CD4-positive, alpha-beta T cell treated with Interleukin-6 for 4 hours (primary cell): ENCODE measurements at places on chromosomes 12 and 14.

DNA sequence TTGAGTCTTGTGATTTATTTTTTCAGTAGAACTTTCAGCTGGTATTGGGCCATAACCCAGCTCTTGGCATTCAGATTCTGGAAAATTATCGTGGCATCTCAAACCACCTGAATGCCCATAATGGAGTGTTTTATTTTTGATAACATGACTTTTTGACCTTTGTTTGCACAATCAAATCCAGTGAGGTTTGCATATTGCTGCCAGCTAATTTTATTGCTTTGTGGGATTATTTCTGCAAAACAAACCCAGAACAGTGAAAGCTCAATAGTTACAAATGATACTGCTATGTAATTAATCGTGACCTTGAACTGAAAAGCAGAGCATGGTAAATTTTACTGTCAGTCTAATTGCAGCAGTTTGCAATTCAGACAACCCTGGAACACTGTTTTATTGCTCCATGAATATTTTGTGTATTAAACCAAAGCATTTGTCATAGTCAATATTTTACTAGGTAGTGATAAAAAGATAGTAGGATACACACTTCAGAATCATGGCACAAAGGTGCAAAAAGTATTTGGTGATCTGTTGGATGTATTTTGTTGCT lies 255.2 kb upstream of the NAV3 start:
- DNase-seq, result no peak

- no peak for DNase-seq
Measured at GRCh38 chr14:74543771-74544438, 50.3 kb downstream of the ISCA2 start.

- DNase-seq, result no peak
Measured at GRCh38 chr14:79186523-79186922, 1016.4 kb downstream of the NRXN3 start.

DNA sequence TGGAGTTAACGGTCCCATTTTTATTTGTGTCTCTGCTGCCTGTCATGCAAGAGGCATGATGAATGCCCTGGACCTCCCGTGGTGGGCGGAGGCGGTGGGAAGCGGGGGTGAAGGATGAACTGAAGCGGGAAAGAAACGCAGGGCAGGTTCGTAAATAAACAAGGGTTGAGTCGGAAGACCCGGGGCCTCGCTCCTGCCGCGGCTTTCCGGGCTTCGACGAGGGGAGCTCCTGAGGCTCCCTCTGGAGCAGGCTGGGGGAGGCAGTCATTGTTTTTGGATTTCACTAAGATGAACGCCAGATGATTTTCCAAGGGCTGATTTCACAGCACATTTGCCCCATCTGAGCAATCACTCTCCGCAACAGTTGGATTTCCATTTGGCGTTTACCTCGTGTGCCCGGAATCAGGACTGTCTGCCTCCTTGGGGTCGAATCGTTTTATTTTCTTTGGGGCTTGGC lies 130.2 kb downstream of the SLC38A6 start:
- DNase-seq, result no peak

GRCh38 chr12:50050119-50050385 lies 7.3 kb upstream of the ASIC1 start:
- no peak for DNase-seq

DNA sequence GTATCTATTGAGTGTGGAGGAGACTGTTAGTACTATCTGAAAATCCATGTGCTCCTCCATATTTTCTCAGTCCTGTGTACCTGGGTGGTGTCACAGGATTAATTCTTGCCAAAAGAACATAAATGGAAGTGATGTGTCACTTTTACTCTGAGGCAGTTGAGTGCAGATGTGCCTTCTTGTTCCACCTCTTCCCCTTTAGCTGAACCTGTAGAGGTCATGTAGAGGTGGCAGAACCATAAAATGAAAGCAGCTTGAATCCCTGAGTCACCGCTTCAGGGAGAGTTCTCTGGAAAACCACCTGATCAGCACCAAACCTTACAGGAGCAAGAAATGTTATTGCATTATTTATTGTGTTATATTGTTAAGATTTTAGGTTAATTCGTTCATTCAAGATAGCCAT lies 14.7 kb upstream of the SLC25A3 start:
- DNase-seq, result no peak

DNA sequence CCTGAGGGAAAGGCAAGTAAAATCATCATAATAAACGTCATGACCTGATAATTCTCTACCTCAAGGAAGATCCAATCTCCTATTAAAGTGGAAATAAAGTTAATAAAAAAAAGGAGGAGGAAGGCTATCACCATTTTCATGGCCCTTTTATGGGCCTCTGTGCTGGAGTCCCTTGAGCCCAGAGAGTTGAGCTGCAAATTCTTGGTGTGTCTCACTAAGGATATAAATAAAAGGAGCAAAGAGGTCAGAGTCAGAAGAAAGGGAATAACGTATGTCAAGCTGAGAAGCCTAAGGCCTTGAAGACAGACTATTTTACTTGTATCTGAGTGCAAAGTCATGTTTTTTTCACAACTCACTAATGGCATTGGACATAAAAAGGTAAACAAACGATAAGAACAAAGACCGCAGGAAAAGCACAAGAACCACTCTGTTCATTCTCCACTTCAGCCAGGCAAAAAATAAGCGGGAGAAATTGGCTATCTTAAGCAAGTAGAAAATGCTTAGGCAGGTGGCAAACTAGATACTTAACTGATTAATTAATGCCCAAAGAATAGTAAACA lies 12.0 kb upstream of the SMIM10L1 start:
- no peak for DNase-seq

- DNase-seq, result peak; percentile 13
Measured at GRCh38 chr12:9751204-9752144, 9.2 kb downstream of the CD69 start.

DNA sequence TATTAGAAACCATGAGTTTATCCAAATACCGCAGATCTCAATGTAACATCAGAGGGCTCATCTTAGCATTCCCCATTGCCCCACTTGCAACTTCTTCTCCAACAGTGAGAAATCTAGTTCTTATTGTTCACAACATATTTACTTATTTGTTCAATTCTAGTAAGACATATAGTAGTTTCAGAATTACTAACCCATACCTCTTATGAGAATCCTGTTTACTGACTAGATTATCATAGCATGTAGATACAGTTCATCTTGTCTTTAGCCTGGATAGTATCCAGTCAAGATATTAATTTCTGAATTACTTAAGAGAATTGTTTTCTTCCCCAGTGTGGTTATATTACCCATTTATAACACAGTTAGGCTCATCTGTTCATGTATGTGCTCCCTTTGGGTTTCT lies 80.6 kb downstream of the NIN start:
- no peak for DNase-seq

DNA sequence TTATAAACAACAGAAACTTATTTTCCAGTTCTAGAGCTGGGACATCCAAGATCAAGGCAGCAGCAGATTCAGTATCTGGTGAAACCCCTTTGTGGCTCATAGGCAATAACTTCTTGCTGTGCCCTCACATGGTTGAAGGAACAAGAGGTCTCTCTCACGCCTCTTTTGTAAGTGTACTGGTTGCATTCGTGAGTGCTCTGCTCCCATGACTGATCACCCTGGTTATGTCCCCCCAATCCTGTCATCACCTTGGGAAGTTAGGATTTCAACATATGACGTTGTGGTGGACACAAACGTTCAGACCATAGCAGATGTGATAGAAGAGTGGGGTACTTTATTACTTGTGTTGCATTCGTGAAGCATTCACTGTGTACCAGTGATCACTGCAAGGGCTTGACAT lies 184.0 kb downstream of the SRGAP1 start:
- DNase-seq, result no peak

DNA sequence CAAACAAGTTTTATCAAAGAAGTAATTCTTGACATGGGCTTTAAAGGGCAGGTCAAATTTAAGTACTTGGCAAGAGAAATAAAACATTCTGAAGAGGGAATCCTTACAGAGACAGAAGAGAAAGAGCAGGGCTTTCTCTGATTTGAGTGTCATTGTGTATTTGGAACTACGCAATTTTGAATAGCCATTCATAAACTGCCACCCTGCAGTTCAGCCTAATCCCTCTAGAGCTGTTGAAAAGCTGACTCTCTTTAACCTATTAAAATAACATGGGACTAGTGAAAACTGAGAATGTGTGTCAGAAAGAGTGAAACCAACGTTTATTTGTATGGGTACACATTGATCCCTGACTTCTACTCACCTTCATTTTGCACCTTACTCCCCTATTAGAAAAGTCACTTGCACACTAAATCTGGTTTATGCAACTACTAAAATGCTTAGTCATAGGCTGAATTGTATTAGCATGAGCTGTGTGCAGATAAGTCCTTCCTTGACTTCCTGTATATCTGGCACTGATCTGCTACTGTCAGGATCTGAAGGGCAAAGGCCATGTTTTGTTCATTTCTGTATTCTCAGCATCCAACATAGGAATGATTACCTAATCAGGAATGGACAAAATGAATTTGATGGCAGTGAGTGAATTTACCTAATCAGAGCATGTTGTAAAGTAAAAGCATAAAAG lies 458.9 kb downstream of the NOVA1 start:
- DNase-seq, result no peak
